ENCODE measurements at places on chromosomes 3 and 15.

DNA sequence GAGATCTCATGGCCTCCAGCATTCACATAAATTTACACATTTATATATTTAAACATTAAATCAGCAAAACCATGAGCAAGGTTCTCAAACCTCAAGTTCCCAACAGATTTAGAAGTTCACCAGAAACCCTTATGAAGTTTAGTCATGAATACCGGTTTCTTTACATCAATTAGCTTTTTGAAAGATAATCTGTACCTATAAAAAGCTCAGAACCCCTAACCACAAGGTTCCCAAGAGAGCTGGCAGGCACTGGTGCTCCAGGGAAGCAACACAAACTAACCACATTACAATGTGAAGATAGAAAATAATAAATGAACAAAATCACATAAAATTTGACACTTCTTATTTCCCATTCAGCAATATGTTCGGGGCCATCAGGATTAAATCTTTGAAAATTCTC, 150.9 kb downstream of the FBN1 start:
- no peak for DNase-seq

- DNase-seq: no peak
Measured at GRCh38 chr15:88800026-88800425, 3.2 kb upstream of the ACAN start.

DNA sequence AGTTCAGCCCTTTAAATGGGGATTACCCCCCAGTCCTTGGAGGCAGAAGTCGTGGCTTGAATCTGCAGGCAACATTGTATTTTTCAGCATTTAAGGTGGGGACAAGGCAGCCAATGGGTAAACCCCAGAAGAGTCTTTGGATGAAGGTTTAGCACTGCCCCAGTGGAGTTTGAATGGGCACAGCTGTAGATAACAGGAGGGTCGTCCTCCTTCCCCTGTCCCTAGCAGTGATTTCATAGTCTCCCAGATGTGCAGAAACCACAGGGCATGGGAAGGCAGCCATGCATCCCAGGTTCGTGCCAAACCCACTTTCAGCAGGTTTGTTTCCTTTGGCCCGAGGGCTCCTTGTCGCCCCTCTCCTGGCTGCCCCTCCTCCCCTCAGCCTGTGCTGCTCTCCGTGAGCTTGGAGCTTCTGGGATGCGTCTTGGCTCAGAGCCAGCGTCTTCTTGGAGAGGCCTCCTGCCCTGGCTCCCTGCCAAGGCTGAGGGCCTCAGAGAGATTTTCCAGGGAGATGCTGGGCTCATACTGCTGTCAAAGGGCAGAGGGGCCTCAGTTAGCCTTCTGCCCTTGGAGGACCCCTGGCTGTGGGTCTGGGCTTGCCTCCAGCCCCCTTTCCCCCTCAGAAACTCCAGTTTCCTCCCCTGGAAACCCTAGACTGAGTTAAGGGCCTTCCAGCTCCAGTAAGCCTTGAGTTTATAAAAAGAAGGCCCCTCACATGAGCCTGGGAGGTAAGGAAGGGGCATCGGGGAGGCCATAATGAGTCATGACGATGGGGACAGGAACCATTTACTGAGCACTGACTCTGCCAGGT, 48.9 kb upstream of the POLG start:
- DNase-seq: peak; percentile 63

DNA sequence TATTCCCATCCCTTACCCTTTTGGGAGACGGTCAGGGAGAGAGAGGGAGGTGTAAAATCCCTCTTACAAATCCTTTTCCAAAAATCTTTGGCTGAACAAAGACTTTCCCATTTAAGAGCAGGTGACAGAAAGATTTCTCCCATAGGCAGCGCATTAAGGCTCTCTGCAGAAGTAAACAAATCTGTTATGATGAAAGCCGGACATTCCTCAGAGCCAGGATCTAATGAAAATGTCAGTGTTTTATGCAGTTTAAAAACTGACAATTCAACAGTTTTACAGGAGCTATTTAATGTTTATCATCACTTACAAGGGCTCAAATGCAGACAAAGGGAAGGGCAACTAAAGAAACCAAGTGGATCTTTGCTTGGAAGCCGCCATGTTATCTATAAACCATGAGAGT, 108.3 kb upstream of the WNT5A start:
- DNase-seq: no peak

GRCh38 chr15:64807751-64808222, 17.7 kb downstream of the PIF1 start:
- DNase-seq: no peak

DNA sequence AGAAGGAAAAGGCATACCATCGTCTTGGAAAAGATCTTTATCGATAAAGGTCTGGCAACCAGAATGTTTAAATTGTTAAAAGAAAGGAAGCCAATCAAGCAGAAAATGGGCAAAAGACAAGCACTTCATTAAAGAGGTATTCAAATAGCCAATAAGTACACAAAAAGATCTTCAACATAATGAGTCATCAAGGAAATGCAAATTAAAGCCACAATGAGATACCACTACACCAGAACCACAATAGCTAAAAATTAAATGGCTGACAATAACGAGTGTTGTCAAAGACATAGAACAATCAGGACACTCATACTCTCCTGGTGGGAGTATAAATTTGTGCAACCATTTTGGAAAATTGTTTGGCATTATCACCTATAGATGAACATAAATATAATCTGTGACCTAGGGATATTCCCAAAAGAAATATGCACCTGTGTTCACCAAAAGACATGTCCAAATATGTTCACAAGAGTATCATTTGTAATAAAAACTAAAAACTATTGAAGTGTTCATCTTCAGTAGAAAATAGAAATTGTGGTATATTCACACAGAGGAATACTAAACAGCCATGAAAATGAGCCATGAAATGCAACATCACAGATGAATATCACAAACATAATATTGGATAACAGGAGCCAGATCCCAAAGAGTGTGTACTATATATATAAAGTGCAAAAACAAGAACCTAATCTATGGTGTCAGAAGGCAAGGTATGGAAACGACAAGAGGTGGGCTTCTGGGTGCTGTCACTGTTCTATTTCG, 14.4 kb upstream of the BTBD1 start:
- no peak for DNase-seq

GRCh38 chr3:126245811-126246727, 65.7 kb upstream of the ALDH1L1 start:
- no peak for DNase-seq
